ENCODE measurements at places on chromosomes 4 and X.
A peak's percentile ranks its signal among the peaks of the same experiment; 100 is the strongest.

GRCh38 chrX:102672856-102673255 is 21.6 kb downstream of the GPRASP1 start:
- no peak for DNase-seq

GRCh38 chr4:188370777-188371176 is 231.5 kb downstream of the TRIML1 start:
- DNase-seq, result no peak

- DNase-seq, result peak; percentile 16
These were observed 856 bp downstream of the SLC9B1 start for GRCh38 chr4:103018391-103019307.

GRCh38 chr4:165476214-165477098 is 97.6 kb downstream of the CPE start:
- no peak for DNase-seq

Data from CD4-positive, alpha-beta T cell treated with Interleukin-17A for 1 hour (primary cell).